AG10803 (cell line): ENCODE measurements at places on chromosomes 13 and 19.

GRCh38 chr13:22497991-22498780 is 682.6 kb upstream of the SGCG start:
- no peak for DNase-seq

- peak; percentile 58 for DNase-seq
Observed at GRCh38 chr19:31270897-31271296, 78.3 kb downstream of the TSHZ3 start.

DNA sequence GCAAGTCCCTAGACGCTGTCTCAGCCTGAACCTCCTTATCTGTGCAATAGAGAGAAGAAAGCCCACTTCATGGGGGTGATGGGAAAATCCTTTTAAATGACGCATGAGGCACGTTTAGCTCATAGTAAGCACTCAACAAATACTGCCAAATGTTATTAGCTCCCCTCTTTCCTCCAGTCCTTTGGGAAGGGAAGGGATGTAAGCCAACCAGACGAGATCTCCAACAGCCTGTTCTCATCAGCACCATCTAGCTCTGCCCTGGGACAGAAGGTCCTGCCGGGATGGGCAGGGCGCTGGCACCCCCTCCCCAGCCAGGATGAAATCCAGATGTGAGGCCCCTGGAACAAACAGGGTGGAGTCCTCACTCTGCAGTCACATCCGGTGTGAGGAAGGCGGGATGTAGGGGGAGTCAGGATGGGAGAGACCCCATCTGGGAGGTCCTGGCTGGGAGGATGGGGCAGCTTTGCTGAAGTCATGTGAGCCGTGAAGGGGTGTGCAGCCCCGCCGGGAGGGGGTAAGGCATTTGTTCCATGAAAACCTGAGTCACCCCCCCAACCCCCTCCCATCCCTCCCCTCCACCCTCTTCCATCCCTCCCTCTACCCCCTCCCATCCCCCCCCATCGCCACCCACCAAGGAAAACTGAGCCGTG is 4.6 kb downstream of the S1PR2 start:
- peak; percentile 92 for DNase-seq

GRCh38 chr19:3210347-3211017 is 14.0 kb upstream of the CELF5 start:
- no peak for DNase-seq

DNA sequence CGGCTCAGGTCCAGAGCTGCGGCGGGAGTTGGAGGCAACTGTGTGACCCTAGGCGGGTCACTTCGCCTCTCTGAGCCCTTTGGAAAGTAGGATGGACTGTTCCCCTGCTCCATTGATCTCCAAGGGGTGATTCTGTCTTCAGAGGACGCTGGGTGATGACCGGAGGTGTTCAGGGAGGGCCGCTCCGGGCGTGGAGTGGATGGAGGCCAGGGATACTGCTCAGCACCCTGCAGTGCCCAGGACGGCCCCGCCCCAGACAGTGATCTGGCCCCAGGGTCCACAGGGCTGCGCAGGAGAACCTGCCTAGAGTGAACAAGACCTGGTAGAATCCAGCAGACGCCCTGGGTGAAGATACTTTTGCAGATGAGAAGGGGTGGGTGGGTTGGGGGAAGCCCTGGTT is 7.0 kb downstream of the NCLN start:
- DNase-seq: no peak
